ENCODE measurements at places on chromosomes 16 and 17.

DNA sequence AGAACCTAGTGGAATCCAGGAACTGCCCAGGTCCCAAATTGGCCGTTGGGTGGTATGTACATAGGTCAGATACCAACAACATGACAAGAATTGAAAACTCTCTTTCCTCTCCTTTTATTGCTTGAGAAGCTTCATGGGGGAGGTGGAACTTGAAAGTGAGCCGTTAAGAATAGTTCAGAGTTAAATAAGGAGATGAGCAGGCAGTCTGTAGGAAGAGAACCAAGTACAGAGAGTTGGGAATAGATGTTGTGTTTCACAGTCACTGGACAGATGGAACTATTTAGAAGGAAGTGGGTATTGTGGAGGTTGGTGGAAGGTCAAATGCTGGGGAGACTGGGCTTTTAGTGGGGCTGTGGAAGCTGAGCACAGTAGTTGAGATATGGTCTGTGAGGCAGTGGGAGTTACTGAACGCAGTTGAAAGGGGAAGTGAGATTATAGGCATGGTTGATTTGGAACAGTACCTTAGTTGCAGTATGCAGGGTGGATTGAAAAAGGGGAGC, 26.4 kb downstream of the ARHGAP44 start:
- DNase-seq: no peak

DNA sequence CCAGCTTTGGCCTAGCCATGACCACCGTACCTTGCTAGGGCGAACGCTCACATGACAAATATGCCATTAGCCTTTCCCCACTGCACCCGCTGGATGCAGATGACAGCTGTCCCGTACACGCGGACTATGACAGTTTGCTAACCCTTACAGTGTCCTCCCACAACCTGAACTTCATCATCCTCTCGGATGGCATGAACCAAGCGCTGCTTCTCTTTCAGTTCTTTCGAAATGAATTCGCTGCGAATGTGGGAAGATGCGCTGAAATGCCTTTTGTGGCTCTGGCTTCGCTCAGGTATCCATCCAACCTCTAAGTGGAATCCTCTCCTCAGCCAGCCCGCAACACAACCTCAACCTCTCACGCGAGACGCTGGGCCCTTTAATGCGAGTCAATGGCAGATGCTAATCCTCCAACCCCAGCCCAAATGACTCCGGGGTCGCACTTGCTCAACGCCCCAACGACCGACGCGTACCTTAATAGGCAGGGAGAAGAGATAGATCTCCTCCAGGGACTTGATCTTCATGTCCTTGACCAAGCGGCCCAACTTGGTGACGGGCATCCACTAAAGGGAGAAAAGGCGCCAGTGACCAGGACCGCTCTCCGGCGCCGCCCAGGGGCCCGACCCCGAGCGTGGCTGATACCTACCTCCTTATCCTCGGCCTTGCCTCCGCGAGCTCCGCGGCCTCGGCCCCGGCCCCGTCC, 670 bp downstream of the RPS2 start:
- peak; percentile 54 for DNase-seq

DNA sequence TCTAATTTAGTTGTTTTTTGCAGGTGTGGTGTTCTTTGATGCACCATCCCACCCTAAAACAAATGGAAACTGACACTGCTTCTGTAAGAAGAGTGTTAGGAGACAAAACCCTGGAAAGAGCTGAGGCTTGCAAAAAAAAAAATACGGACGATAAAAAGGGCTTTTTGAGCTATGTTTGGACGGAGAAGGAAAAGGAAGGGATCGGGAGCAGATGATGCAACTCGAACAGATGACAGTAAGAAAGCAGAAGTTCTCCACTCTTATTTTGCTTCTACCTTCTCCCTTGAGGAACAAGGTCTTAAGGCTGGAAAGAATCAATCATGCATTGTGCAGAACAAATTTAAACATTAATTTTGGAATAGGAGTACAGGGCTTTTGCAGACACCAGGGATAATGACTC, 136.7 kb downstream of the MAF start:
- no peak for DNase-seq

DNA sequence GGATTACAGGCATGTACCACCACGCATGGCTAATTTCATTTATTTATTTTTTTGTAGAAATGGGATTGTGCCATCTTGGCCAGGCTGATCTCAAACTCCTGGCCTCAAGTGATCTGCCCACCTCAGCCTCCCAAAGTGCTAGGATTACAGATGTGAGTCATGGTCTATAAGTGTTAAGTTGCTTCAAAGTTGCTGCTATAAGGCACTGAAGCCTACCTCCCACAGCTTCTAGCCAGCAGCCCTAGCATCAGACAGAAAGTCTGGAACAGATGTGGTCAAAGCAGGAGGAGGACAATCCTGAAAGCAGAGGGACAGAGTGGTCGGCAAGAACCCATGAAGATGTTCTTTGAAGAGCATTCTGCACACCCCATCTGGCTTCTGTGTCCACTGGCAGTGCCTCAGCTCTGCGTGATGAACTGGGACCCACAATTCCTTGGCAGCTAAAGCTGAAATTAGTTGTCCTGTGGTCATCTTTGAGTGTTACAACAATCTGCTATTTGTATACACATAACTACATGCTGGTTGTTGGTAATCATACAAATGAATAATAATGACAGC, 11.2 kb downstream of the MAP3K14 start:
- peak; percentile 66 for DNase-seq

GRCh38 chr16:5738586-5738985, 641.0 kb upstream of the EEF2KMT start:
- DNase-seq: no peak

GRCh38 chr16:84421081-84421937, 53.0 kb downstream of the ATP2C2 start:
- DNase-seq: no peak

GRCh38 chr16:83517398-83517797, 290.4 kb upstream of the HSBP1 start:
- DNase-seq: no peak

- DNase-seq: peak; percentile 93
Measured at GRCh38 chr17:45320931-45321461, 4.2 kb upstream of the MAP3K14 start.

- DNase-seq: no peak
Measured at GRCh38 chr17:64110379-64111152, 19.4 kb downstream of the ERN1 start.

DNA sequence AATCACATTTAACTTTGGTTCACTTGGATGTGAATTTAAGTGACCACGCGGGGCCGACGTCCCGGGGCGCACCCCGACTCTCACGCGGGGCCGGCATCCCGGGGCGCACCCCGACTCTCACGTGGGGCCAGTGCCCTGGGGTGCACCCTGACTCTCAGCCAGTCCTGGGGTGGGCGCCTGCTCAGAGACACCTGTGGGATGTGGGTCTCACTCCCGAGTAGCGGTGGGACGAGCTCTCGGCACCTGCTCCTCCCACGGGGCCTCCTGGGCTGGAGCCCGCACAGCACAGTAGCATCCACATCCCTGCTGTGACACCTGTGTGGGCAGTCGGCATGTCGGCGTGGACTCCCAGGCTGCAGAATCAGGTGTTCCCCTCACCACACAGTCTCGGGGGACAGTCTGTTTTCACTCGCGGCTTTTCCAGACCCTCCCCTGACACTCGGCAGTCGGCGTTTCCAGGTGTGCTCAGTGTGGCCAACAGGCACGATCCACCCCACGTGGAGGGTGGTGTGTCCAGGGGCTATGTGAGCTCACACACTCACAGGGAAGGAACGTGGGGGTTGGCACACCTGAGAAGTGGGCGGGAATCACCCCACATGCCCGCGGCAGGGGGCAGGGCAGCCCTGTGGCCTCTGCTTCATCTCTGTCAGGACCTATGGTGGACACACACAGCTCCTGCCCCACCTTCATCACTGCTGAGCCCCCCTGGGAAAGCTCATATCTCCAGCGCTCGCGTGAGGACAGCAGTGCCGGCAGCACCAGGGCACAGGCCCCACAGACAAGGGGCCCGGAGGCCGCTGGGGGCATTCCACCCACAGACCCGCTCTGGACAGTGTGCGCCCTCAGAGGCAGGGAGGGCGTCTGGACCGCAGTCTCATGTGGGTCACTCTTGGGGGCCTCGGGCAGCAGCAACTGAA, 51.8 kb downstream of the LMF1 start:
- no peak for DNase-seq

DNA sequence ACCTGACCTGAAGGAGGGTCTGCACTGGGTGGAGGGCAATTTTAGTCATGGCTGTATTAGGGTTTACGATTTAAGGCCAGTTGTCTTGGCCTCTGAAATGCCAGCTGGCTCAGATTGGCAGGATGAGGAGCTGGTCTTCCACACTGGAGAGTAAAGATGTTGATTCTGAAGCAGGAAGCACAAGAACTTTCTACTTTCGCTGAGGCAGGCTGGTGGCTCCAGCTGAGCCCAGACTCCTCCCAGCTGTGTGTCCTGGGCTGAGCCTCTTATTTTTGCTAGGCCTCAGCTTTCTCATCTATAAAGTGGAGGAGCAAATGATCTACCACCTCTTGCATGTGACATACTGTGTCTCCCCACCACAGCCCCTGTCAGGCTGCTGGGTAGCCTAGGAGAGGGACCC, 74.4 kb downstream of the MRM1 start:
- DNase-seq: no peak

- DNase-seq: no peak
Measured at GRCh38 chr16:26688105-26688504, 378.6 kb upstream of the C16orf82 start.

DNA sequence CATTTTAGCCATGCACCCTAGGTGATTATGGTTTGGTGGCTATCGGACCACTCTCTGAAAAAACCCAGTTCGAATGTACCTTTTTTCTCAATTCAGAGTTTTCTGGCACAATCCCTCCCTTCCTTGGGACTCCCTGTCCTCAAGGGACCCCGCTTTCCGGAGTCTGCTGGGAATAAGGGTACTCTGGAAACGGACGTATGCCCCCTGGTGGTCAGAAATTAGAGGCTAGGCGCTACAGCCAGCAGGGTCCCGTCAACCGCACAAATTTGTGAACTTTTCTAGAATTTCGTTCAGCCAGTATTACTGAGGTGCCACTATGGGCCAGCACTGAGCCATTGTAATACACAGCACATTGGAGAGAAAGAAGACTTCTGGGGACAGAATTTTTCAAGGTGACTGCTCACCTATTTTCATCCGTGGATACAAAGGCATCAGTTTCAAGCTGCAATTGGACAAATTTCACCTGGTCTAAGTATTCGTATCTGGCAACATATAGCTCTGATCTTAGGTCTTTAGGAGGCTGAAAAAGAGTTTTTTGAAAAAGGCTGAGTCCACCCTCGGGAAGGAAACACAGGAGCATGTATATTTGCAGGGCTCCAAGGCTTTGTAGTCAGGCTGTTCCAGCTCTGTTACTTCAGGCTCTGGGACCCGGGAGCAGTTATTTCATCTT, 27.1 kb upstream of the CRYBA1 start:
- peak; percentile 76 for DNase-seq

- no peak for DNase-seq
Measured at GRCh38 chr17:79843474-79843815, 4.2 kb upstream of the CBX4 start.

GRCh38 chr16:89357055-89357816, 133.1 kb downstream of the ANKRD11 start:
- no peak for DNase-seq

- no peak for DNase-seq
Measured at GRCh38 chr16:57569306-57569946, 27.0 kb downstream of the ADGRG5 start.

DNA sequence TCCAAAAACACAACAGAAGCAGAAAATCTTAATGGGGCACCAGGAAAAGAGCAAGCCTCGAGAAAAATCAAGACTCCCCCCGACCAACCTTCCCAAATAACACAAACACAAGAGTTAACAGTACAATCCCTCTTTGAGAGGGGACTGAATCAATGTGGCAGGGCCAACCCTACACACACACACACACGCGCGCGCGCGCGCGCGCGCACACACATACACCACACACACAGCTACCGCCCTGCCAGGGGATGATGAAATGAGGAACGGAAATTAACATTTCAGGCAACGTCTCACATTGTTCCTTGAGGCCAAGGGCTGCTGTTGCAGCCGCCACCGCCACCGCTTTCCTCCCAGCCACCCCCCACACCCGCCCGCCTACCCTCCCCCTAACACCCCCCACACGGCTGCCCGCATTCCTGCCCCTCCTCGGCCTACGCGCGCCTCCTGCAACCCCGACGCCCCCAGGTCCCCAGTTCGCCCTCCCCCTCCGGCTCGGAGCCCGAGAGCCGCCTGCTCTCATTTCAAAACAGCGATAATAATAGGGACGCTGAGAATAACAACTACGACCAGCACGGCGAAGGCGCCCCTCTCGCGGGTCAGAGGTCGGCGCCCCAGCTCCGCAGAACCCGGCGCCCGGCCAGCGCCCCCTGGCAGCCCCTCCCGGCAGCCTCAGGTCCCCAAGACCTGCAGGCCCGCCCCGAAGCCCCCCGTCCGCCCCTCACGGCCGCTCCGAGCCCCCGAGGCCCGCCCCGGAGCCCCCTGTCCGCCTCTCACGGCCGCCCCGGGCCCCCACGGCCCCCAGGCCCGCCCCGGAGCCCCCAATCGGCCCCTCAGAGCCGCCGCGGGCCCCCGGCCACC, 1.1 kb downstream of the ANKRD11 start:
- peak; percentile 97 for DNase-seq

GRCh38 chr16:88014252-88014781, 63.1 kb downstream of the BANP start:
- DNase-seq: no peak

GRCh38 chr17:1212946-1213345, 33.2 kb upstream of the ABR start:
- DNase-seq: no peak

DNA sequence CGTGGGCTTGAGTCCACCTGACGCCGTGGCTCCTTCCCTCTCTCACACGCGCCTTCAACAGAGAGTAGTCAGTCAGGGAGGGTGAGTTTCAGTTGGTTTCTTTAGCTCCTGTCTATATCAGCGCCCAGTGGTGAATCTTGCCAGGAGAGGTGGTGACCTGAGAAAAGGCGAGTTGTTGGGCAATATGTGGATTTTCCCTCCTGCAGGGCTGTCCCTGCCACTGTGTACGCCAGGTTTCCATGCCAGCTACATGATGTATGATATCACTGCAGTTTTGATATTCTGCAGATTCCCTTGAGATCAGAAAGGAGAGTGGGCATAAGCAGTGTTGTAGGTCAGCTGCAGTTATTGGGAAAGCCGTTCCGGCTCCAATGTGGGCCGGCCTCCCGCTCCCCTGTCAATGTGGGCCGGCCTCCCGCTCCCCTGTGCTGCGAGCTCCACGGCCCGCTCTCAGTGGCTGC, 31.4 kb downstream of the BANP start:
- DNase-seq: no peak

All from foreskin fibroblast (primary cell).